Caco-2 (cell line): ENCODE measurements at places on chromosomes 2 and 18.

DNA sequence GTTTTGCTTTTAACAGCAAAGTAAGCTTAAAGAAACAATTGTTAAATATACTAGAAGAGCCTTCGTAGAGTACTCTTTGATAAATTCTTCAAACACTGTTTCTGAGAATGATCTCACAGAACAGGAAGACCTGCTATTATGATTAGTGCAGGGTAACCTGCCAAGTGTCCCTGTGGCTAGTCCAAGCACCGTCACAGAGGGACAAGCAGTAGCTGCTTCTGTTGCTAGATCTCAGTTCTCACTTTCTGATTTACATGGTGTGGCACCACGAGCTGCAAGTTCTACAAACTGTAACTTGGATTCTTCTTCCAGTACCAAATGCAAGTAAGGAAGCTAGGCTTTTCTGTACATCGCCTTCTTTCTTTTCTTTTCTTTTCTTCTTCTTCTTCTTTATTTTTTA, 121.5 kb downstream of the PIEZO2 start:
- no peak for DNase-seq

GRCh38 chr2:157170299-157170698, 87.2 kb upstream of the GALNT5 start:
- DNase-seq = no peak

- no peak for DNase-seq
These were observed 9.3 kb downstream of the RHOB start for GRCh38 chr2:20456116-20456571.

GRCh38 chr2:201931951-201932350, 101.7 kb upstream of the FZD7 start:
- no peak for DNase-seq

- no peak for DNase-seq
These were observed 84.5 kb upstream of the PGAP1 start for GRCh38 chr2:197011021-197011417.

GRCh38 chr2:66553370-66553769, 118.4 kb downstream of the MEIS1 start:
- DNase-seq = no peak

- DNase-seq = peak; percentile 72
These were observed 22.4 kb upstream of the CD28 start for GRCh38 chr2:203683932-203684556.

- DNase-seq = no peak
These were observed 20.3 kb upstream of the KIDINS220 start for GRCh38 chr2:8857709-8858108.

DNA sequence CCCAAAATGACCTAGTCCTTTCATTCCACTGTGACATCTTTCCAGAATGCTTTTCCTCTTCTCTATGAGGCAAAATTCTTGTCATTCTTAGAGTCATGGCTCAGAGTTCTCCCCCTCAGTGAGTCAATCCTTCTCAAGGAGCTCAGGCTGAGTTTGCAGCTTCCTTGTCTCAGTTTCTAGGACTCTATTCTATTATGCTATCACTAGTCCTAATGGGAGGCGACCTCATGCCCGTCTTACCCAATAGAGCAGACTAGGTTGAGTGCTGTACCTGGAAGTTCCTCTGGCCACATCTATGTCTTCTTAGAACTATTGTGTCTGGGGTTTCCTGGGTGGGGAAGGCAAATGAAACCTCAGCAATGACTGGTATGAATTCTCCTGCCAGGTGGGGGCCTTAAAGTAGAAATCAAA, 51.5 kb downstream of the HAUS1 start:
- no peak for DNase-seq

- no peak for DNase-seq
These were observed 9.3 kb downstream of the RMC1 start for GRCh38 chr18:23512641-23513040.

- DNase-seq = no peak
These were observed 35.6 kb downstream of the COA5 start for GRCh38 chr2:98572676-98573075.

- peak; percentile 9 for DNase-seq
These were observed 7.4 kb upstream of the MOB1A start for GRCh38 chr2:74186038-74186437.

DNA sequence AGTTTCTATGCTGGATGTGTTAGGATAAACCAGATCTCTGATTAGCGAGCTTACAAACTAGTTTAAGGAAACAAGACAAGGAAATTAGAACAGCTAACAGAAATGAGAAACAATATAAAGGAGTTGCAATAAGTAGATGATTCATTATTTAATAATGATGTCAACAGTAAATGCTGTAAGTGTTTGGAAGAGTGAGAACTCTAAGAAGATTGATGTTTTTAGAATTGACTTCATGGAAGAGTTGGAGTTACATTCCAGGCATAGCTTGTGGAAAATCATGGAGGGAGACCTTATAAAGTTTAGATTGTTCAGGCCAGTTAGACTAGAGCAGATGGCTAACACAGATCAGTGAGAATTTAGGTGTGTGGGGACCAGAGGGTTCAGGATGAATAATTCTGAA, 32.6 kb downstream of the PPP1R1C start:
- no peak for DNase-seq

DNA sequence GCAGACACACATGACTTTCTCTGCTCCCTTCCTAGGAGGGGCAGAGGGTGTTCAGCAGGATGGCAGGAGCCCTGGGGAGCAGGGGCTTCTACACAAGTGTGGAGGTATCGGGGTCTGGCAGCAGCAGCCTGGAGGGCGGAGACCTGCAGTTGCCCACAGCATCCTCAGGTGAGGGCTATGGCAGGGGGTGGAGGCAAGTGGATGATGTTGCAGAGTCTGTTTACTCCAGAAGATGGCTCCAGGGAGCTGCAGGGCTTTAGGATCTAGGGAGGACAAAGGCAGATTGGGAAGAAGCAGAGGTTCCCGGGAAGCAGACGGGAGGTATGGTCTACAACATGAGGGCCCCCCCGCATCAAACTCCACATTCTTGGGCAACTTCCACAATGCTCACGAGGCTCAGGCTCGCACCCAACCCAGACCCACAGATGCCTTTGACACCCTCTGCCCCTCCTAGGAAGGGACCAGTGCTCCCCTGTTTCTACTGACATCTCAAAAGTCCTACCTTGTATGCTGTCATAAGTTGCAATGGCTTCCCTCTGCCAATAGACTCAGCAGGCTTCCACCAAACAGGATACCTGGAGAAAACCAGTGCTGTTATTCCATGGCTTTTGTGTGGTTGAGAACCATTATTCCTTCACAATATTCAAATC, 12.0 kb upstream of the ATP6V1C2 start:
- DNase-seq = peak; percentile 78

DNA sequence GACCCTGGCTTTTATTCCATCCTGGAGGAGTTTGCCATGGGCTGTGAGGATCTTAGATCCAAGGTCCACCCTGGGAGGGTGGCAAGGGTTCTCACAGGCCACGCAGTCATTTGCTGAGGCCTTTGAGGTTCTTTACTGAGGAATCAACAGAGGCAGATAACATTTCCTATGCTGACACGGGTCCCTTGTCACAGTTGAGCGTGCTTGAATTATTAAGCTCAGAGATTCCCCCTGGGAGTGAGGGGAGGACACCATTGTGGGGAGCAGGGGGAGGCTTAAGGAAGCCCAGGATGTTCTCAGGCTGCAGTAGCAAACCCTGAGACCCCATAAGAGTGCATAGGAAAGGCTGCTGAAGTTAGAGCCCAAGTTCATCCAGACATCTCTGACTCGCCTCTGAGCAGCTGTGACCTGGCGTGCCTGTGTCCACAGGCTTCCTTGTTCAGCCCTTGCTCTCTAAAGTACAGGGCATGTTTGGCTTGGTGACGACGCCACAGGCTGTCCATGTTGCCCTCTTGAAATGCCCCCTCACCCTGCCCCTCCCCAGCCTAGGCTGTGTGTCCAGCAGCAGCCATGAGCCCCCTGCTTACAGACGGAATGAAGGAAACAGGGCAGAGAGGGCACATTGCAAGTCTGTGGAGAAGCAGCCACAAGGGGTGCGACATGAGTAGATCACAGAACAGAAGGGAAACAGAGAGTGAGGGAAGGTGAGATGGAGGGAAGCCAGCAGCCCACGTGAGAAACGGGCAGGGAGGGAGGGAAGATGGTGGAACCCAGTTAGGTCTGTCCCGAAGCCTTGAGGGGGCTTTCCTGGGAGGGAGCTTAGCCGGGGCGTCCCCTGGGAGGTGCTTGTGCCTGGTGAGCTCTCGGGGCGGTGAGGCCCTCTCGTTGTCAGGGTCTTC, 34.0 kb downstream of the NAPG start:
- DNase-seq = no peak

- DNase-seq = no peak
These were observed 255.3 kb upstream of the AGAP1 start for GRCh38 chr2:235238537-235238936.

- DNase-seq = no peak
These were observed 193.0 kb downstream of the ACTR3 start for GRCh38 chr2:114082731-114083433.

GRCh38 chr2:233414273-233414654, 60.0 kb downstream of the DGKD start:
- no peak for DNase-seq

DNA sequence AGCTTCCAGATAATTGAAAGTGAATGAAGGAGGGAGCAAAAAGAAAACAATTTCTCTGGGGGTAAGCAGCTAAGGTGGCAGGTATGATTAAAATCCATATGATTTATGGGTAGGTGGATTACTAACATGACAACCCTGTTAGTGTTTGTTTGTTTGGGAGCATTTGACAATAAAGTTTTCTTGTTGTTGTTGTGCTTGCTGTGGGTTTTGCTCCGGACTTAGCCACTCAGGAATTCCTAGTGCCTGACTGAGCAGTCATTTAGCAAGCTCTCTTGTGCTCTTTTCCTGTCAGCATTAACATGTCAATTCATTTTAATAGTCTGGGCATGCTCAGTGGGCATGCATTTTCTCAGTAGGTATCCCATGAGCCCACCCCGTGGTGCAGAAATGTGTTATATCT, 674.8 kb upstream of the ZEB2 start:
- no peak for DNase-seq

DNA sequence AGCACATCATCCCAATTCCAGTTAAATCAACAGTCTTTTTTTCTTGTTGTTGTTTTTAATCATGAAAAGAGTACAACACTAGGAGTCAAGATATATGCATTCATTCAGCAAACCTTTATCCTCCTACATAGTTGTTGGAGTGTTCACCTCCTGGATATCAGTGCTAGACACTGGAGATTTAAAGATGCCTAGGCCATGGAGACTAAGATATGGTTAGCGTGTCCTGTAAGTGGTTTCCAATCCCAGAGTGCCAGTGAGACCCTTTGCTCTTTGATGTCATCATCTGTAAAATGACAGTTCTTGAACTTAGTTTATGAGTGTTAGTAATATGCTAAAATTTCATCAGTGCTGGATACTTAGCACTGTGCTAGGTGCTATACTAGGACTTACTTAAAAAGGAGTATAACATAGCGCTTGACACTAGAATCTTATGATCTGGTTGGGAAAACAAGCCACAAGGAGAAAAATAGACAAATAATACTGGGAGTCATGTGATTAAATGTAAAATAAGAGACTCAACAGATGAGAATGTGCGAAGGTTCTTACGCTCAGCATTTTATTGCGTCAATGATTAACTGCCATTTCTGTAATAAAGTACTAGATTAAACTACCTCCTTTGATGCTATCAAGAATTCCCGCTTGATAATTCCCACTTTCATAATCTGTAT, 31.5 kb downstream of the BABAM2 start:
- no peak for DNase-seq

DNA sequence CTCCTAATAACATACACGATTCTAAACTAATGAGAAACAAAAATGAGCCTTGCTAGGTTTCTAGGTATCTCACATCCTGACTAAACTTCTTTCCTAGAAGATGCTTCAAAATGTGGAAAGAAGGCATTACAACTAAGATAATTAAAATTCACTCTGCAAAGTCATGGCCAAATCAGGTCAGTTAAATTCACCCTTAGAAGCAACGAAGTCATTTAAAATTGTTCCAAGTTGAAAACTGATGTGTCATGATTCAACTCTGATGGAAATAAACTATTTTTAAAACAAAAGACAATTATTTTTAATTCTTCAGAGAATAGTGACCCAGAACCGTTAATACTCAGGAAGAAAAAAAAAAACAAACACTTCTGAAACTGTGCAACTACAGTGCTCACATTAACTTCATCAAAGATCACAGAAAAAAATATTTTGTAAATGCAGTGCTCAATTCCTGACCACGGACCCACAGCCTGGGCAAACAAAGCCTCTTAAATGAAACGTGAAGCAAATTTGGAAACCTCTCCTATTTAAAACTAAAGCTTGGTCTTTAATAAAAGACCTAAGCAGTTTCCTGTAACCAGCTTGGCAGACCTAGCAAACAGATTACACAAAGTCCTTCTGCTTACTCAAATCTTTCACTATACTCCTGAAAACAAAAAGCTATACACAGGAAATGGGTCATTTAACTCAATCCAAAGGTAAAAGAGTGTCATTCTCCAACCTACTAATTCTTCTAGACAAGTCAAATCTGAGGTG, 39.0 kb downstream of the CHN1 start:
- DNase-seq = no peak

DNA sequence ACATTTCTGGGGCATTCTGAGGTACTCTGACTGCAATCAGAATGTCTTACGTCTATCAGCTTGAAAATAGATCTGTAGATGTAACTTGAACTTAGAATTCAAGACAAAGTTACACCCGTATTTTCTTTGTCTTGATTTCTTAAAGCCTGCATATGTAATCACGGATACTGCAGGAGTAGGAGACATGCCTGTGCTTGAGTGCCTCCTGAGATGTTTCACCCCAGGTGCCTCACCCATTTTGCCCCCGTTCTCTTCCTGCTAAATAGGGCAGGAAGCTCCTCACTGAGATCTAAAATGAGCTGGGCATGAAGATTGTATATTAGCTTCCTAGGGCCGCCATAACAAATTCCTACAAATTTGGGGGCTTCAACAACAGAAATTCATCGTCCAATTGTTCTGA, 131.9 kb downstream of the RDH14 start:
- DNase-seq = no peak

DNA sequence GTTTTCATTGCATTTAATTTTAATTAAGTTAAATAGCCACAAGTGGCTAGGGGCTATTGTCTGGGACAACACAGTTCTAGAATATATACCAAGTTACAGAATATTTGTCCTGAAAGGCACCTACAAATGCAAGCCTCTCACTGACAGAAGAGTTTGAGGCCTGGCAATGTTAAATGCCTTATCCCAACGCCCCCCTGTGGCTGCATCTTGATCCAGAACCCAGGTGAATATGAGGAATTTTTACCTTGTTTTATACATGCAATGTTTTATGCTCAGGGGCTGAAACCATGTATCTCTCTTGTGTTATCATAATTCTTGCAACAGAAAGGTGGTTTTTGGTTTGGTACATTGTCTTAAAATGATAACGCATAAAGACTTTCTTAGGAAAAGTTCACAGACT, 71.8 kb upstream of the SEC11C start:
- DNase-seq = no peak

GRCh38 chr2:208620487-208620978, 213.9 kb downstream of the PTH2R start:
- no peak for DNase-seq
